ENCODE measurements at places on chromosomes 3 and 15. TPM values are rescaled to one million over a fixed set of nuclear protein-coding genes. Genes with fewer than 3 reads are reported as not detected.
A peak's percentile ranks its signal among the peaks of the same experiment; 100 is the strongest.

DNA sequence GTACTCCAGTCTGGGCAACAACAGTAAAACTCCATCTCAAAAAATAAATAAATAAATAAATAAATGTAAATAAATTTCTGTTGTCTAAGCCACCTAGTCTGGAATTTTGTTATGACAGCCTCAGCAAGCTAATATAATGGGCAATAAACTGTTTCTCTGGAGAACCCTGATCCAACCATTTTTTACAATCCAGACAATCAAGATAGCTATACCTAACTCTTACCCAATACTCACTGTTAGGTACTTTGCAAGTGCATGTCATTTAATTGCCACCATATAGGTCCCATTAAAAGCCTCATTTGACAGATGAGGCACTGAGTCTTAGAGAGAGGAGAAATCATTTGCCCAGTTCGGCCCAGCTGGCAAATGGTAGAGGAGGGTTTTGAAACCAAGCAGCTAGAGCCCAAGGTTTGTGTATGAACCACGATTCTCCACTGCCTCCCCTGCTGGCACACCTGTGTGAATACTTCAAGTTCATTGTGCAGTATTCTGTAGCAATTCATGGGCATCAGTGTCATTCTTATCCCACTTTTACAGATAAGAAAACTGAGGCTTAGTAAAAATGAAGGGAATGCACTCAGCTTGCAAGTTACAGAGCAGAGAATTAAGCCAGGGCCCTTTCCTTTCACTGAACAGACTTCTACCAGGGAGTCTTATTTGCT is 107.0 kb upstream of the UBE2E1 start:
- DNase-seq: no peak

GRCh38 chr15:70274255-70274880 is 176.7 kb upstream of the TLE3 start:
- DNase-seq: no peak

- DNase-seq: no peak
Observed at GRCh38 chr15:40944510-40945296, 8.6 kb upstream of the CHAC1 start.

GRCh38 chr15:100075229-100075628 is 266.5 kb downstream of the ADAMTS17 start:
- no peak for DNase-seq

DNA sequence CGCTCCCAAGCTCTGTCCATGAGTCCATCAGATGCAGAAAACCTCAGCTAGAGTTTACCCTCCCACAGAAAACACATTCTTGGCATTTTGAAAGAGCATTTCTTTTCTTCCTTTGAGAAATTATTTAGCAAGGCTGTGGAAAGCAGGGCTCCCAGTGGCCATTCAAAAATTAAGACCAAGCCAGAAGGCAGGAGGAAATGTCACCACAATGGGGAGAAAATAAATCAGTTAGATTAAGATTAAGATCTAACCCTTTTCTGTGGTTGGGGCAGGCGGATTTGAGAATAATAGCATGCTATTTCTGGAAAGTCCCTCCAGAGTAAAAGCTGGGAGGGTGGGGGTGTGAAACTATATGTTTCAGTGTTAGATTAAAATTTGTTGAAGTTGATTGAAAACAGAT is 20.2 kb downstream of the LRIG1 start:
- peak; percentile 27 for DNase-seq

GRCh38 chr3:28173836-28174235 is 67.6 kb upstream of the CMC1 start:
- no peak for DNase-seq

DNA sequence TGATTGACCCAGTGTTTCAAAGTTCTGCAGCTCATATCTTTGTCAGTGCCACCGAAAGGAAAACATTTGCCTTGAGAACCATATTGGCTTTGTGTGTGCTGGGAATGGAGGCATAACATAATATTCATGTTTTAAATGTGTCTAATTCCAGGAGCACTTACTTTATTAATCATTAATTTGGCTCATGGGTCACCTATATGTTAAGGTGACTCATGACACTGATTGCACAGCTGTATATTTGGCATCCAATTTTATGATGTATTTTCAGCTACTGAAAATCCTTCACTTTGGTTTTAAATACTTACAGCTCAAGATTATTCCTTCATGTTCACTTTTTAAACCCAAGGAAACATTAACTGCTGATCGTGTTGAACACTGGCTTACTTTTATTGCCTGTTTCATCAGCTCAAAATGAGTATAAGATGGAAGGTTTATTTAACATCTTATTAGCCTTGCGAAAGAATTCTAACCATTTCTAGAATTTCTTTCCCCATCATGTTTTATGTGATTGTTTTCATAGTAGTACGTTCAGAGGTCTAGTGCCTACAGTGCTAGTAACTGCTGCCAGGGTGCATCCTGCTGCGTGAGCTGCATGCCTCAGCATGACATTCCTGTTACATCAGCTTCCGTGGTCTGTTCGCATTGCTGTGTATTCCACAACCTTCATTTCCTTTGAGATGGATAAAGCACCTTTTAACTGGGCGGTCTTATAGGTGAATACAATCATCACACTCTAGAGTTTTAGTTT is 63.7 kb downstream of the LRCH3 start:
- no peak for DNase-seq

DNA sequence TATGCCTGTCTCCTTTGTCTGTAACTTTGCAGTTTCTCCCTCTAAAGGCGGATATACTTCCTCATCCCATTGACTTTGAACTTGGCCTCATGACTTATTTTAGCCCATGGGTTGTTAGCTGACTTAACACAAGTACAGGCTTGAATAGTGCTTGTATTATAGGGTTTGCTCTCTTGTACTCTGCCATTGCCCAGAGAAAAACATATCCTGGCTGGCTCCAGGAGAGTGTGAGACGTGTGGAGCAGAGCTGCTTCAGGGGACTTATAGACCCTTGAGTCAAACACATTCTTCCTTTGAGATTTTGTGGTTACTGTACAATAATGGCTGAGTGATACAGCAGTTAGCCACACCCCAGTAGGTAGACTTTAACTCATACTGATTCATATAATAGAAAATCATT is 124.0 kb downstream of the RAP2B start:
- no peak for DNase-seq

- no peak for DNase-seq
Observed at GRCh38 chr3:8416965-8417364, 84.7 kb upstream of the LMCD1 start.

GRCh38 chr3:100546020-100546744 is 53.8 kb downstream of the TMEM45A start:
- DNase-seq: no peak

DNA sequence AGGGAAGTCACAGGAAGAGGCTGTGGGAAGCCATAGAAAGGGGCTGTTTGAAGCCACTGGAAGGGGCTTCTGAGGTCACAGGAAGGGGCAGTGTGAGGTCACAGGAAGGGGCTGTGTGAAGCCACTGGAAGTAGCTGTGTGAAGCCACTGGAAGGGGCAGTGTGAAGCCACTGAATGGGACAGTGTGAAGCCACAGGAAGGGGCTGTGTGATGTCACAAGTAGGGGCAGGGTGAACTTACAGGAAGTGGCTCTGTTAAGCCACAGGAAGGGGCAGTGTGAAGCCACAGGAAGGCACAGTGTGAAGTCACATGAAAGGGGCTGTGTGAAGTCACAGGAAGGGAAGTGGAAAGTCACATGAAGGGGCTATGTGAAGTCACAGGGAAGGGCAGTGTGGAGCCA is 33.1 kb downstream of the GASK1A start:
- no peak for DNase-seq

DNA sequence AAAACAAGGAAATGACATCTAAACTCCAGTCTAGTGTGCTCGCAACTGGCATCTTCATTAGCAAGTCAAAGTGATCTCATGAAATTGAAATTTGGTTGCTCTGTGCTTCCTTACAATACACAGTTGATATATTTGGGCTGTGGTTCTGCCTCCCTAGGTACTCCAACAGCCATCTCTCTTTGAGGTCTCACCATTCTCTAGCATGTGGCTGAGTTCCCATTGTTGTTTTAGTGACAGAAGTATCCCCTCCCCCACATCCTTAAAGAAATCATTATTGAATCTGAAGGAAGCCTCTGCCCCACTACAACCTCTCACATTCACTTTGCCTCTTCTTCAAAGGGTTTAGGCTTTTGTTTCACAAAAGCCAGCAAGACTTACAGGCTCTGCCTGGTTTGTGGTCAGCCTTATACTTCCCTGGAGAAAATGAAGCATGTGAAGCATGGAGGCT is 516.5 kb downstream of the NLGN1 start:
- no peak for DNase-seq

DNA sequence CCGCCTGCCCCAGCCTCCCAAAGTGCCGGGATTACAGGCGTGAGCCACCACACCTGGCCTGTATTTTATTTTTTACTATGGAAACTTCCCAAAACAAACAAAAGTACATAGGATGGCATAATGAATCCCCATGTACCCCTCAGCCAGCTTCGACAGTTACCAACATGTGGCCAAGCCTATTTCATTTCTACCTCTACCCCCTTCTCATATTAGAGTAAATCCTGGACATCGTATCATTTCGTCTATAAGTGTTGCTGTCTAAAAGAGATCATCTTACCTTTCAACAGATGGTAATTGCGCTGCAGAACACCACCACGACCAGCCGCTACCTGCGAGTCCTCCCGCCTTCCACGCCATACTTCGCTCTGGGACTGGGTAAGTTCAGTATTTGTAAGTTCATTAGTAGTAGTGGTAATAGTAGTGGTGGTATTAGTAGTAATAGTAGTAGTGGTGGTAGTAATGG is 44.9 kb downstream of the DLEC1 start:
- no peak for DNase-seq

- peak; percentile 79 for DNase-seq
Observed at GRCh38 chr15:69760890-69761568, 308.4 kb downstream of the RPLP1 start.

- no peak for DNase-seq
Observed at GRCh38 chr3:15803921-15804320, 6.1 kb upstream of the ANKRD28 start.

GRCh38 chr15:39799552-39800011 is 16.9 kb upstream of the FSIP1 start:
- DNase-seq: no peak

- DNase-seq: no peak
Observed at GRCh38 chr3:99868311-99868646, 50.6 kb downstream of the CMSS1 start.

GRCh38 chr3:152355744-152356665 is 87.3 kb downstream of the MBNL1 start:
- DNase-seq: no peak

GRCh38 chr15:55389264-55389607 is 18.9 kb downstream of the CCPG1 start:
- DNase-seq: no peak

DNA sequence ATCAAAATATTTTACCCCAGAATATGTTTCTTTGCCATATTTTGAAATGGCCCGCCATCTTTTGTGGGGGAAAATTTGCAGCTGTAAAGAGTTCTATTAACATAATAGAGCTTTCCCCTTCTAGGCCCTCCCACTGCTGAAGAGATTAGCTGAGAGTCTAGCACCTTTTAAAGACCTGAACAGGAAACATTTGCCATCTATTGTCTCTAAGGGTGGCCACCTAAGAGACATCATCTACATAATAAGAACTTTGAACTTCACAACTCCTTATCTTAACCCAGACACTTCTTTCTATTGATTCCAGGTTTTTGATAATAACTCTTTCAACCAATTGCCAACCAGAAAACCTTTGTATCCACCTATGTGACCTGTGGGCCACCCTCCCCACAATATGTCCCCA is 54.7 kb upstream of the TRPM1 start:
- DNase-seq: no peak

The ITIH4 gene
- total RNA-seq: 6.9 TPM

The RPSA gene
- 2,416 TPM for total RNA-seq

The FAM174B gene
- 3.6 TPM for total RNA-seq

The IRAK2 gene
- total RNA-seq: 3.8 TPM

The GOLGA8T gene
- total RNA-seq: not detected

The SUSD5 gene
- not detected for total RNA-seq

The MOBP gene
- not detected for total RNA-seq

The TMEM108 gene
- not detected for total RNA-seq

The SERINC4 gene
- 0.15 TPM for total RNA-seq

The KNG1 gene
- total RNA-seq: 0.35 TPM

The KAT2B gene
- total RNA-seq: 28.0 TPM

The RBP2 gene
- total RNA-seq: not detected

Measured in activated T-cell treated with anti-CD3 and anti-CD28 coated beads, Interleukin-2, amount 50 U/mL, for 4 hours (primary cell).